Suppressor macrophage treated with lipopolysaccharide for 4 hours (primary cell): ENCODE measurements at places on chromosomes 13 and 19.

DNA sequence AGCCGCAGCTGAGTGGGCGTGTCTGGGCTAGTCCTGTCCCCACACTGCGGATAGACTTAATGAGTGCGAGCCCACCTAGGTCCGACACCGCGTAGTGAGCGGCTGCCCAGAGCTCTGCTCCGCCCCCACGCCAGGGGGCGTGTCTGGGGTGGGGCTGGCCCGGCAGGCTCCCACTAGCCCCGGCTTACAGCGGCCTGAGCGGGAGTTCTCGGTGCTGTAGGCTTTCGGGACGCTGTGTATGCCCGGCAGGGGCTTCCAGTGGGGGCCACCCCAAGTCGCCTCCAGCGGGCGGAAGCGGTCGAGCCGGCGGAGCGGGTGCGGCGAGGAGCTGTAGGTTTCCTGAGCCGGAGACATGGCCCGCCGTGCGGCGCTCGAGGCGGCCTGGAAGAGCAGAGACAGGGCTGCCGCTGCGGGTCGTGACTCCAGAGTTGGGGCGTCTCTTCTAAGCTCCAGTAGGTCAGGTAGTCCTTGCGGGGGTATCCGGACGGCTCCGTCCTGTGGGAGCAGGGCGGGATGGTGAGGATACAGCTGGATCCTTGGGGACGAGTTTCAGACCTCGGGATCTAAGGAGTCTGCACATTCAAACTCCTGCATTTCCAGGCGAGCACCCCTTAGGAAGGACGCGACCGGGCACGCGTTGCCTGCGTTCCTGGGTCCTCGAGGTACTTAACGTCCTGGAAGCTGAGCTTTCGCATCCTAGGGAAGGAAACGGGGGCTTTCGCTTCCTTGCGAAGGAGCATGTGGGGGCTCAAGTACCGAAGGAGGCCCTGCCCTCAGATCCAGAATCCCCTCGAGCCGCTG is 1.2 kb downstream of the CGB7 start:
- DNase-seq, result peak; percentile 53

- DNase-seq, result no peak
Measured at GRCh38 chr13:43731296-43731695, 55.5 kb downstream of the ENOX1 start.

GRCh38 chr13:114339857-114340534 is 25.7 kb downstream of the CHAMP1 start:
- DNase-seq, result peak; percentile 38

GRCh38 chr19:19823916-19824315 is 2.4 kb upstream of the ZNF506 start:
- peak; percentile 39 for DNase-seq

GRCh38 chr19:8088752-8089663 is 36.4 kb downstream of the CCL25 start:
- no peak for DNase-seq

- no peak for DNase-seq
Measured at GRCh38 chr13:110571896-110572777, 10.6 kb upstream of the RAB20 start.

- no peak for DNase-seq
Measured at GRCh38 chr19:12379732-12380443, 14.4 kb upstream of the ZNF442 start.

GRCh38 chr13:64206430-64207225 is 2791.0 kb upstream of the PCDH20 start:
- DNase-seq, result no peak

DNA sequence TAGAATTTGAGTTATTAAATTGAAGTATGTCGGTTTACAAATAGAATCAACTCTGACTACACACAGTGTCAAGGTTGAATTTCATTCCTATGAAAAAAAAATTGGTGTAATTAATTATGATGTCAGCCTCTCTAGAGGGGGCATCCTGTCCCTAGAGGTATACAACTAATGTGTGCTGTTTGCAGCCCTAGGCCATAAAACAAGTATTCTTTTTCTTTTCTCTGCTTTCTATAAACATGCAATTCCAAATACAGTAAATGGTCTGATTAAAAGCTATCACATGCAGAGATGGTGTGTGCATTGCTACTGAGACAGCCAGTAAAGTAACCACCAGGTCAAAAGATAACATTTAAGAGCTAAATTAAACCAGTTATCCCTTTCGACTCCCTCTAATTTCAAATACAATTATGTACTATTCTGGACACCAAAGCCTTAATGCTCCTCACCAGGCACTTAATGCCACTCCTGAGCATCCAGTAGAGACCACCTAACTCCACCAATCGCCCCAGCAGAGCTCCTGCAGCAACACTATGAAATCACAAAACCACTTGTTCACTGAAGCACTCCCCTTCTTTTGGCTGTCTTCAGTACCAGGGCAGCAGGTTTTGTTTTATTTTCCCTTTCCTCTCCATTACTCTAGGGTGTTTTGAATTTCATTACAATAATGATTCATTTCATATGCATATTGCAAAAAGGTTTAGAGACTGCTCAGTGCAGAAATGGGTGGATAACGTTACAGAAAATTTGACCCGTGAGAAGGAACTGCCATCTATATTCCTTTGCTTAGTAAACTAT is 426.9 kb downstream of the PCDH9 start:
- DNase-seq, result no peak

GRCh38 chr19:4557144-4557970 is 2.1 kb downstream of the SEMA6B start:
- no peak for DNase-seq

DNA sequence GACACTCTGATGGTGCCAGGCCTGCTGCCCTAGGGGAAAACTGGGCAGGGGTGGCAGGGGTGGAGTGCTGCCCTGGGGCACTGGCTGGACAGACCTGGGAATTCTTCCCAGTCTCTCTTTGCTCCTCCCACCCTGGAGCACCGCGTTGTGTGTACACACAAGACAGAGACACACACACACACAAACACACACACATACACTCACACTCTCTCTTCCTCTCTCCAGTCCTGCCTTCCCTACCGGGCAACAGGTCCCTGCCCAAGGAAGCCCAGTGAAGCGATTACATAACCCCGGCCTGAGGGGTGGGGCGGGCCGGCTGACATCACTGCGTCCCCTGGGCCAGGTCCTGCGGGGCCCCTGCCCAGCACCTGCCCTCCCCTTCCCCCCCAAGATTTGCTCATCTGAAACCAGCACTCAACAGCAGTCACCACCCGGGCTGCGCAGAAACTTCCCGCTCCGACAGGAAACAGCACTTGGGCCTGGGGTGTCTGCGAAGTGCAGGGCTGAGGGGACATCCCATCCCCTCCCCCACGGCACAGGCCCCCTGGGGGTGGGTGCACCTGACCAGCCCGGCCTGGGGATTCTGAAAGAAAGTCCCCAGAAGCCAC is 1.2 kb downstream of the MKNK2 start:
- peak; percentile 66 for DNase-seq

GRCh38 chr13:93254775-93255174 is 28.2 kb downstream of the GPC6 start:
- DNase-seq, result no peak
